ENCODE measurements at places on chromosomes 4 and X.

DNA sequence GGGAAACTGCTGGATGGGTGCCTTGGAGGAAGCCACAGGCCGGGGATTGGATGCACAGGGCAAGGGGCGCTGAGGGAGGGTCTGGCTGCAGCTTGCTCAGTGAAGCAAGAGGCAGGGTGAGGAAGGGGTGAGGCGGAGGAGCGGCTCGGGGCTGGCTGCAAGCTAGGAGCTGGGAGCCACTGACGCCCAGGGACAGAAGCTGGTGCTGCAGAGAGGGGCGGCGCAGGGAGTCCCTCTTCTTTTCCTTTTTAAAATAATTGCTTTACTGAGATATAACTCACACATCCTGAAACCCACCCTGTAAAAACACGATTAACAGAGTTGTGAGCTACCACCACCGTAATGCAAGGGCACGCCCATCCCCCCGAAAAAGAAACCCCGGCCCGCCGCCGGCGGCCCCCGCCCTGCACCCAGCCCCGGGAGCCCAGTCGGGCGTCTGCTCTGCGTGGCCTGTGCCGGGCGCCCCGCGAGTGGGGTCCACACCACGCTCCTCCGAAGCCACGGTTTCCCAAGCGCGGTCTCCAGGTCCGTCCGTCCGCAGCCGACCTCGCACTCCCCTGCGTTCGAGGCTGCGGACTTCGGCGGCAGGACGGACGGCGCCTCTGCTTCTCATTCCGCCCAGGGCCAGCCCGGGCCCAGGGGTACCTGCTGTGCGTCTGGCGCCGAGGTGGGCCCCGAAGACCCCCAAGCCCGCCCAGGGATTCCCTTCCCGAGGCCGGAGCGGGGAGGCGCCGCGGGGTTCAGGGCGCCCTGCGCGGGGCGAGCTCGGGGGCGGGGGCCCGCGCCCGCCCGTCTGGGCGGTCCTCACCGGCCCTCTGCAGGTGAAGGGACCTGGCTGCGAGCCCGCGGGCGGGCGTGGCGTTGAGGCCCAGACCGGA is 866 bp upstream of the UVSSA start:
- DNase-seq: peak; percentile 54

- no peak for DNase-seq
Measured at GRCh38 chr4:139655116-139655515, 10.5 kb upstream of the MGST2 start.

- DNase-seq: no peak
Measured at GRCh38 chrX:107207089-107207488, 678 bp downstream of the DNAAF6 start.

- DNase-seq: peak; percentile 16
Measured at GRCh38 chr4:98996056-98996764, 689 bp downstream of the METAP1 start.

DNA sequence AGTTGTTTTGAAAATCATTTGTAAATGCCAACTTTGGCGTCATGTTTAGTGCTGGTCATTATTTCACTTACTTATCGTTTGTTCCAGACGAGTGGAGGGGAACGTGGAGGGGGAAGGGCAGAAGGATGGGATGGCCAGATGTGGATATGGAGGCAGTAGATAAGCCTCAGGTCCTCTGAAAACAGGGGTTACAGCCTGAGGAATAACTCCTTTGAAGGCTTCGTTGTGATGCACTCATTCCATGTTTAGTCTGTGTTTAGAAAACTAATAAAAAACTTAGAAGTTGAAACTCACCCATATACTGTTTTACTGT is 1.1 kb downstream of the MOB1B start:
- no peak for DNase-seq

DNA sequence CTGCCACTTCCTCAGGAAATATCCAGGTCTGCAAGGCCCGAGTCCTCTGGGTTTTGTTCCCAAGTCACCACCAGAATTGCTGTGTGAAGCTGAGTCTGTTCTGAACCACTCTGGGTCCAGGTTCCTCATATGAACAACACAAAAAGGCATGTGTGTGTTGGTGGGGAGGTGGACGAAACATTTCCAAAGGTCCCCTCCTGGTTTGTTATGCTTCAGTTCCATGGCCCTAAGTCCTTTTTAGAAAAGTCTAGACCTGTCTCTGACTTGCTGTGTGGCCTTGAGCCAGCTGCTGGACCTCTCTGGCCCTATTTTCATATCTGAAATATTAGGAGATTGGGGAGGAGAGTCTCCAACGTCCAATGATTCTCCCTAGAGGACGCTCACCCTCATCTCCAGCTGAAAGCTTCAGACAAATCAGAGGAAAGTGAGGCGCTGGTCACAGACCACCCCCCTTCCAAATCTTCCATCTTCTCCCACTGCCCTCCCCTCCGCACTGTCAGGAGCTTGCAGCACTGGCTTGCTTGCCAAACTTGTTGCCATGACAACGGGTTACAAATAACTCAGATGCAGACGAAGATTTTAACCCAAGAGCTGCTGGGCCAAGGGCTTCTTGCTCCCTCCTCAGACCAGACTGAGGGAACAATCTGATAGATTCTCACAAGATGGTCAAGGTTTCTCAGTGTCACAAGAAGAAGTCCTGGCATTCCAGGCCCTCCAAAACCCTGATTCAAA is 64.5 kb downstream of the SMC1A start:
- DNase-seq: peak; percentile 16

- DNase-seq: no peak
Measured at GRCh38 chrX:31819455-31819854, 747.6 kb upstream of the FTHL17 start.

- DNase-seq: no peak
Measured at GRCh38 chr4:15765391-15765790, 12.7 kb upstream of the CD38 start.

GRCh38 chrX:18951032-18951431 is 32.9 kb downstream of the PHKA2 start:
- DNase-seq: no peak
